ENCODE measurements at places on chromosomes 1 and 21.

GRCh38 chr1:17113963-17114362 is 5.3 kb downstream of the PADI2 start:
- no peak for DNase-seq

- DNase-seq = no peak
Observed at GRCh38 chr1:174266991-174267612, 107.8 kb downstream of the RABGAP1L start.

GRCh38 chr21:41768437-41769042 is 1.7 kb upstream of the RIPK4 start:
- peak; percentile 42 for DNase-seq

- no peak for DNase-seq
Observed at GRCh38 chr21:41779659-41780058, 12.8 kb upstream of the RIPK4 start.
